Left renal pelvis (tissue), 4 donors: ENCODE measurements at places on chromosomes 6 and 20.

DNA sequence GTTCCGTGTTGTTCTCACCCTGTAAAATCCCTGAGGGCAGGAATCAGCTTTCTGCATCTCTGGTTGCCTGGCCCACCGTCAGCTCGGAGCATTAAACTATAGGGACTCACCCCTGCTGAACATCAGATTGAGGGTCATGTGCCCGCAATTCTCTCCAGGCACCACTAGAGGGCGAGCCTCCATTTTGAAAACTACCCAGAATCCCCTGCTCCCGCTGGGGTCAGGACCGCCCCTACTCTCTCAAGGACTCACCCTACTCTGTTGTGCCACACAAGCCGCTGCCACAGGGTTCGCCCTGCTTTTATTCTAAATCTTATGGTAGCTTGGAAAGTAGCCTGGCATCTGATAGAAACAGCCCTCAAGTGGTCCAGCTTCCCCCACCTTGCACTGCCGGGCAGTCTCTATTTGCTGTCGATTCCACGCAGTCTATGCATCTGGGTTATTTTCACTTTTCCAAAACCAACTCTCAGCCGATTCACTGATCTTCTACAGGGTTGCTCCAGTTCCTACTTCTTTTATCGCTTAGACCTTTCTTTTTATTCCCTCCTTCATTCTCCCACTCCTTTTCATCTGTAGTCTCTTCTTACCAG lies 244.1 kb upstream of the QKI start:
- no peak for DNase-seq

GRCh38 chr6:155219858-155220301 lies 43.9 kb upstream of the CLDN20 start:
- DNase-seq: no peak

- no peak for DNase-seq
These were observed 44.2 kb upstream of the SUPT3H start for GRCh38 chr6:45421709-45422502.

- no peak for DNase-seq
These were observed 28.0 kb downstream of the OSBPL2 start for GRCh38 chr20:62266340-62266739.

GRCh38 chr20:4835244-4836177 lies 113.8 kb downstream of the PRND start:
- no peak for DNase-seq

- DNase-seq: no peak
These were observed 8.8 kb upstream of the CD83 start for GRCh38 chr6:14108571-14109410.

DNA sequence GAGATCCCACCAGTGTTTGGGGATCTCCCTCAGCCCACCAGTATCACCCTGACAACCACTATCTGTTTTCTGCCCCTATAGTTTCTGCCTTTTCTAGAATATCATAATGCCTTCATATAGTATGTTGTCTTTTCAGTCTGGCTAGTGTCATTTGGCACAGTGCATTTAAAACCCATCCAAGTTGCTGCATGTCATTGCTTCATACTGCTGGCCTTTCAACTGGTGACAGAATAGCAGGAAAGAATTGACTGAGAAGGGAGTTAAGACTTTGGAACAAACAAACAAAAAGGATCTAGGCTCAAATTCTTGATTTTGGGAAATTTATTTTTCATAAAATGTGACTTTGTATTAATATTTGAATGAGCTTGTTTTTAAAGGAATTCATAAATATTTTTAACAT lies 4.5 kb downstream of the LMBRD1 start:
- DNase-seq: no peak

- DNase-seq: no peak
These were observed 147.1 kb downstream of the AKAP7 start for GRCh38 chr6:131282365-131282764.

- no peak for DNase-seq
These were observed 34.0 kb upstream of the THBS2 start for GRCh38 chr6:169287675-169288074.

GRCh38 chr6:46129291-46129628 lies 529 bp upstream of the ENPP4 start:
- DNase-seq: no peak

DNA sequence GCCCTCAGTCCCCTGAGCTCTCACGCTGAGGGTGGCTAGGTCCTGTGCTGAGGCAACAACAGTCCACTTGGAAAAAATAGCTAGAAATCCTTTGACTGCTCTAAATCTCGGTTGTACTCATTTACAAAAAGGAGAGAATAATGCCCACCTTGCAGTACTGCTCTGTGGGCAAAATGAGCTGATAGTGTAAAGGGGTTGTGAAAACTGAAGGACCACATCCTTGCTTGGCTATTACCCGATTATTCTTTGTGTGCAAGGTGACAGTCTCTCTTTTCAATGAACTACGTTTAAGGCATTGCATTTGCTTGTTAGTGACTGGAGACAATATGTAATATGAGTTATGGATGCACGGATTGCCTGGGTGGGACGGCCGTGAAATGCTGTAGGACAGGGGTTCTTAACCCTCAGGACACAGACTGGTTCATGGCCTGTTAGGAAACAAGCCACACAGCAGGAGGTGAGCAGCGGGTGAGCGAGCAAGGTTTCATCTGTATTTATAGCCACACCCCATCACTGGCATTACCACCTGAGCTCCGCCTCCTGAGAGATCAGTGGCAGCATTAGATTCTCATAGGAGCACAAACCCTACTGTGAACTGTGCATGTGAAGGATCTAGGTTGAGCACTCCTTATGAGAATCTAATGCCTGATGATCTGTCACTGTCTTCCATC lies 14.6 kb downstream of the SAMD3 start:
- DNase-seq: no peak

DNA sequence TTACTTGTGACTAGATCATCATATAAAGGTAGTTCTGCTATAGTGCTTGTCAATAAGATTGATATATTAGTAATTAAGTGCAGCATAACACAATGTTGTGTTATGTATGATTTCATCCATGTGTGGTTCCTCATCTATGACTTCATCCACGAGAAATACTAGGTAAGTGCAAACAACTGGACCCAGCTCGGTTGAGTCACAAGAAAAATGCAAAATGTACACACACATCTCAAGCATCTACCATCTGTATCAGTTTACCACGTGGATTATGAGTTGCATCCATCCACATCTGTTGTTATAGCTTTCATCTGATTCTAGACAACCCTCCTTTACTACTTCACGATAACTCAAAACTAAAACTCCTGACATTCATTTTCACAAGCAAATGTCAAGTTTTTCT lies 517.0 kb upstream of the CITED2 start:
- DNase-seq: no peak

- DNase-seq: no peak
These were observed 9.6 kb downstream of the DLGAP4 start for GRCh38 chr20:36315545-36316351.

- no peak for DNase-seq
These were observed 40.5 kb downstream of the SCGN start for GRCh38 chr6:25692472-25692871.

- DNase-seq: no peak
These were observed 77.2 kb downstream of the UTRN start for GRCh38 chr6:144362042-144363018.

- no peak for DNase-seq
These were observed 145.2 kb downstream of the SYCP2 start for GRCh38 chr20:59788196-59788735.

- no peak for DNase-seq
These were observed 420 bp downstream of the CENPQ start for GRCh38 chr6:49463612-49463967.
